ENCODE measurements at places on chromosomes 3 and 15.

DNA sequence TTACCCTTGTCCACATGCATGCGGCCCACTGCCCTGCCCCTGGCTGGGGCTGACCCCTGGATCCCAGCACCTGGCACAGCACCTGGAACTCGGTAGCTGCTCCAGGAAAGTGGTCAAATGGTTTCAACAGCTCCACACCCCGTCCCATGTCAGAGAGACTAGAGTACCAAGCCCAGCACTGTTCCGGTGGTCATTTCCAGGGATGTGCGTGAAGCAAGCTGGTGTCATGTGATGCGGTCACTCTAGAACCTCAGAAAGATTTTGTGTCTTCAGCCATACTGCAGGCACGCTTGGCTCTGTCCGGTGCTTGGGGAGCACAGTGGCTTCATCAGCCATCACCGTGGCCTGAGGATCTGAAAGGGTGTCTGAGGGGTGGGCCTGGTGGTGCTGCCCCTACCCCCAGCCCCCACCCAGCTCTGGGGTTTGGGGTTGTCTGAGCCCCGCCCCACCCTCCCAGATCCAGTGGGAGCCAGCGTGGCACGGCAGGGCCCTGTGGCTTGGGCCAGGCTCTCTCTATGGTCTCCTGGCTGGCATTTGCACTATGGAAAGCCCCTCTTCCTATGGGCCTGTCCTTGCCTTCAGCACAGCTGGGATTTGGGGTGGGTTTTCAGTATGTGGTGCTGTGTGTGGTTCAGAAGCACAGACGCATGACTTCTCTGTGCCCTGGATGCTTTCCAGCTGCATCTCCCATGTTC lies 15.3 kb downstream of the APBA2 start:
- DNase-seq = no peak

- no peak for DNase-seq
Measured at GRCh38 chr3:152097770-152098169, 171.0 kb upstream of the MBNL1 start.

- peak; percentile 71 for DNase-seq
Measured at GRCh38 chr15:32873284-32874114, 155.7 kb downstream of the GREM1 start.

DNA sequence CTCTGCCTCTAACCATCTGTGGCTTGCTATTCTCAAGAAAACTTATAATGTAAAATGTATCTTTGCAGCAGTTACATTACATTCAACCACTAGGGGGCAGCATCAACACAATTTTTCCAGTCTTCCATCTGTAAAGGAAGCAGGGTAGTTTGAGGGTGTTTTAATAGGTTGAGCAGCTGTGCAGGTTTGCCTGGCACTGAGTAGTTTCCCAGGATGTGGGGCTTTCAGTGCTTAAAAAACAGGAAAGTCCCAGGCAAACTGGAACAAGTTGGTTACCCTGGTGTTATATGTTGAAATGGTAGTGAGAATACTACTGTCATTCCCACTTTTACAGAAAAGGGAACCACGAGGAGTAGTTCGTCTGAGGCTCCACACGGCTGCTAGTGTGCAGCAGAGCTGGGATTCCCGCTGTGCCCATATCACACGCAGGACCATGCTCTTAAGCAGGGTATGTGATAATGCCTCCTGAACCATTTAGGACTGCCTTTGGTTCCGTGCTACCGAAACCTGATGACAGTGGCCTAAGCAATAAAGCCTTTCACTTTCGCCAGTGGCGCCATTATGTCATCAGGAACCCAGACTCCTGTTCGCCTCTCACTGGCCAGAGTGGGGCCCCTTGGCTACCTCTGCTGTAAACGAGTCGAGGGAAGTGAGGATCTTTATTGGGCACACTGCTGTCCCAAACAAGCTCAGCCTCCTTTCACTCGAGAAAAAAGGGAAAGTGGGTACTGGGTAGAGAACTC lies 64.7 kb upstream of the ZBTB38 start:
- peak; percentile 87 for DNase-seq

- DNase-seq = peak; percentile 94
Measured at GRCh38 chr15:67109141-67110034, 44.0 kb downstream of the SMAD3 start.

DNA sequence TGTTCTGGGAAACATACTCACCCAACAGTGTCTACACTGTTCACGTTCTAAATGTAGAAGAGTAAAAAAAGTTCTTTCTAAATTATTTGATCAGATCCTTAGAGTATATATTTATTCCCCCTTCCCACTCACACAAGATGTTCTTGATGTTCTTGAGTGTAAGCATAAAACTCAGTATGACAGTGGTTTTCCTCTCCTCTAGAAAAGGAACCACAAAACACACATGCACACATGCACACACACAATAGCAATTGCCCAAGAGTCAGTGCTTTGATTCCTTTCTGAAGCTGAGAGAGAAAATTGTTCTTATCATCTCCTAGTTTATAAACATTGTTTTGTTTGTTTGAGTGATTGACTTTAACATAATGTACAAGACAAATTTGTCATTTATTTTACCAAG lies 123.2 kb upstream of the PHLDB2 start:
- DNase-seq = no peak

Data from ELR (cell line).